Stimulated activated CD8-positive, alpha-beta memory T cell treated with anti-CD3 and anti-CD28 coated beads, Interleukin-7, amount 100 ng/mL, for 1 hour (primary cell): ENCODE measurements at places on chromosomes 16 and 17.

DNA sequence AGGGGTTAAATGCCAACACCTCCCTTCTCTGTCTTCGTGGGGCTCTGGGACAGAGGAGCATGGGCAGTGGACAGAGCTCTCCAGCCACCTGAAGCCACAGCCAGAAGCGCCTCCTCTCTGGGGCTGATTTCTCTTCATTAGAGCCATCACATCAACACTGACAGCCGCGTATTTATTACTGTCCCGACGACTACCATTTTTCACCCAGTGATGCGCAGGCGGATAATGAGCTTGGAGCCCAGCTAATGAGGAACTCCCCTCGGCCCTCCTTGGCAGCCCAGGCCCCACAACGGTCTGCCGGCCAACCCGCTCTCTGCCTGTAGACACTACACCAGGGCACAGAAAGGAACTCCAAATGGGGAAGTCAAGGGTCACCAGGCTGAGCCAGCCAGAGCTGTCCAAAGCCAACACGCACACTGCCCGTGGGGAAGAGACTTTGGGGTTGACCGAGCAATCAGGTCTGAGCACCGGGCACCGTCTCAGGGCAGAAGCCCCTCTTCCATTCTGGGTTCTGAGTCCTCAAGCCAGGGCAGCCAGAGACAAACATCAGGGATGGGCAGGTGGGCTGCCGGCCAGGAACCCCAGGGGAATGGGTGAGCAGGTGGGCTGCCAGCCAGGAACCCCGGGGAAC, 13.2 kb downstream of the SDK2 start:
- DNase-seq = no peak

GRCh38 chr16:68490829-68491575, 42.7 kb upstream of the SMPD3 start:
- no peak for DNase-seq

GRCh38 chr16:67170168-67170948, at the start of gene NOL3:
NOL3 (plus strand) TSS chr16:67170538.
- no peak for DNase-seq

GRCh38 chr16:30113031-30113710, at the start of gene GDPD3:
GDPD3 (minus strand) TSS chr16:30113537; CDS start chr16:30113478, 59 bp downstream.
- DNase-seq = no peak

DNA sequence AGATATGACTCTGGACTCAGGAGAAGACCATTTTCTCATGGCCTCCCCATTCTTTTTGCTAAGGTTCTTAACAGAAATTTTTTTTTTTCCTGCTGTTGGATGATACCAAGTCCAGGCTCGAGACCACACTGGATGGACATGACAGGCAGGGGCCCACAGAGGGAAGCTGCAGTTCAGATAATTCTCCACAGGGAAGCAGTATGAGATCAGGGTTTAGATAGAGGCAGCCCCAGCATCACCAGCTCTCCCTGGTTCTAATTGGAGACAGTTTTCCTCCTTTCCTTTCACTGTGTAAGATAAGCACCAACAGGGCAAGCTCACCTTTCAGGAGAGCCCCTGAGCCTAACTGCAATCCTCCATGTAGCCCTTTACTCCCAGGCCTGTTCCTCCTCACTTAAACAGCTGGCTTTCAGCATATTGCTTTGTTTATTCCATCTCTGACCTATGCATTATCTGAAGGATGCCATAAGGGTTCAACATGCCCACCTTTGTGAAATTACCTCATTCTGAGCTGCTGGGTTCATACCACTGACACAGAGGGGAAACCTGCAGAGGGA, 108.1 kb downstream of the SNX11 start:
- DNase-seq = no peak

- DNase-seq = no peak
Observed at GRCh38 chr17:73510981-73511718, 133.1 kb downstream of the SDK2 start.

- DNase-seq = no peak
Observed at GRCh38 chr17:69218986-69219385, 9.6 kb downstream of the ABCA10 start.

- DNase-seq = no peak
Observed at GRCh38 chr16:1182316-1182671, 29.4 kb downstream of the CACNA1H start.

GRCh38 chr17:70961341-70961740, 792.0 kb downstream of the KCNJ2 start:
- no peak for DNase-seq

- no peak for DNase-seq
Observed at GRCh38 chr17:59332749-59333377, 1.4 kb downstream of the YPEL2 start.

DNA sequence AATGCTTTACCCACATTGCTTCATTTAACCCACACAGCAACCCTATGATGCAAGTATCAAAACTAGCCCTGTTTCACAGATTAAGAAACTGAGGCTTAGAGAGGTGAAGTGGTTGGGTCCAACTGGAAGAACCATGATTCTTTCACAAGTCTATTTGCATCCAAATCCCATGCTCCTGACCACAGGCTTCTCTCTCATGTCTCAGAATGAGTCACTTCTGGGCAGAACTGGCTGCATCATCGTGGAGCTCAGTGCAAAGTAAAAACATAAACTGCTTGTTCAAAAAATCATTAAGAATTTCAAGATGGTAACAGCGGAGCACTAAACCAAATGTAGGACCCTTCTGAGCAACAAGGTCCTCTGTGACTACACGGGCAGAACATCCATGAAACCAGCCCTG, 20.2 kb upstream of the CES1 start:
- DNase-seq = no peak

- no peak for DNase-seq
Observed at GRCh38 chr16:17343728-17344127, 127.0 kb downstream of the XYLT1 start.

DNA sequence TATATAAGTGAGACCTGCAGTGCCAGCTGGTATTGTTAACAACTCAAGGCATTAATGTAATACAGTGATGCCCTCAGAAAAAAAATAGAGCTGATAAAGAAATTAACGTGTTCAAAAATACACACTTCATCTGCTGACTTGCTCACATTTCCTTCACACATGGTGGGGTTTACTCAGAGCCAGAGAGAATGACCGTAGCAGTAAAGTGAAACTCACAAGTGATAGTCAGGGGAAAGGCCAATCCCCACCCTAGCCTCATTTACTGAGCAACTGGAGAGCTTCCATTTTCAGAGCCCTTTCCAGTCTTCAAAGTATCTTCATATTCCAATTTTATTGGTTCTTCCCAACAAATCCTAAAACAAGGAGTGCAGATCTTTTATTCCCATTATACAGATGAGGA, 74.0 kb upstream of the HLF start:
- DNase-seq = no peak

DNA sequence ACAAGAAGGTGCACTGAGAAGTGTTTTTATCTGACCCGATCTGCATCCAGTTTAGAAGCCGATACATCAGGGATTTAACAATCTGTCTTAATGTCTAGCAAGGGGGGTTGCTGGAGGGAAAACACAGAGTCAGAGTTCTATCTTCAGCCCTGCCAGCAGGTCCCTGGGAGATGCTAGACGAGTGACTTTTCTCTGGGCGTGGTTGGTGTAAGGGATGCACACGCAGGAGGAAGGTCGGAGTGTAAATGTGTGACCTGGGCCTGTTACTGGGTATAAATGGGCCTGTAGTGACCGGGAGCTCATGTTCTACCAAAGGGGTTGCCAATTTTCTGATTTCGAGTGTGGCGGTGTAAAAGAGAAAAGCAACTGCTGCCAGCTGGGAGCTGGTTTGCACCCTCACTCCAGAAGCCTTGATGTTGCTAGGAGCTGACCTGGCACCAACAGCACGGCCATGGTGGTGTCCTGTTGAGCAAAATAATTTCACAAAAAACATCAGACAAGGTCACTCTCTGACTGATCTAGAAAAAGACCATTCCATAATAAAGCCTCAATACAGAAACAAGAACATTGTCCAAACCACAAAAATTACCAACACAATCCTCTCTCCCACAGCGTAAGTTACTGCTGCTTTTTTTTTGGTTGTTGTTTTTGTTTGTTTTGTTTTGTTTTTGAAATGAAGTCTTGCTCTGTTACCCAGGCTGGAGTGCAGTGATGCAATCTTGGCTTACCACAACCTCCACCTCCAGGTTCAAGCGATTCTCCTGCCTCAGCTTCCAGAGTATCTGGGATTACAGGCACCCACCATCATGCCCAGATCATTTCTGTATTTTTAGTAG, 1.3 kb upstream of the KCTD13 start:
- no peak for DNase-seq

DNA sequence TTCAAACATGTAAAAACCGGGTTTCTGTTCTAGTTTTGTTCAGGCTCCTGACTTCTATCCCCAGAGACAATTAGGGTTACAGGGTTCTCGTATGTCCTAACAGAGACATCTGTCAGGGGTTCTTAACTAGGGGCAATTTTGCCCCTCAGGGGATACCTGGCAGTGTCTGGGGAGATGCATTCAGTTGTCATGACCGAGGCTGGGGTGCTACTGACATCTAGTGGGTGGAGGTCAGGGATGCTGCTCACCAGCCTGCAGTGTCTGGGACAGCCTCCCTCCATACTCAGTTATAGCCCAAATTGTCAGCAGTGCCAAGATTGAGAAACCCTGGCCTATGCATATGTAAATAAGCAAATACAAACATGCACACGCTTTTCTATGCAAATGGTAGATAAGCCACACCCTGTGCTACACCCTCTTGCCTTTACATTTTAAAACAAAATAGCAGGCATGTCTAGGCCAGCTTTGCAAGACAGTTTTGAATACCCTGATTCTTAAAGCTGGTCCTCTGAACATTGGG, 37.4 kb downstream of the CLEC16A start:
- DNase-seq = no peak

- DNase-seq = no peak
Observed at GRCh38 chr16:21950782-21951521, 2.2 kb upstream of the UQCRC2 start.

DNA sequence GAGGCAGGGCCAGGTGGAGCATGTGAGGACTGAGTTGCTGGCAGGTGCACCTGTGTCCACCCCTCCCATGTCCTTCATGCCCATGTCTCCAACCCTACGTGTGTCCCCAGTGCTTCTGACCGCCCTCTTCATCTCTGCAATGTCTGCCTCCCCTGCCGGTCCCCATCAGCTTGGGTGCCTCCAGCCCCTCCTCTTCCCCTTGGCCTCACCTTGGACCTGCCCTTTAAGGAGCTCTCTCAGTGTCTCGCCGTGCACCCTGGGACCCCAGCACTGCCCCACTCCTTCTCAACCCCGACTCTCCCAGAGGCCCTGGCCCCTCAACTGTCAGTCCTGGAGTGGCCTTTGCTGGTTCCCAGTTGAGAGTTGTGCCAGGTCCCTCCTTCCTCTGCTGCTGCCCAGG, 15.0 kb downstream of the RIPOR1 start:
- no peak for DNase-seq
